CD4-positive, CD25-positive, alpha-beta regulatory T cell (primary cell): ENCODE measurements at places on chromosomes 4 and X.

GRCh38 chr4:86247906-86248305 is 111.9 kb downstream of the MAPK10 start:
- DNase-seq = no peak

- no peak for DNase-seq
These were observed 121.7 kb downstream of the PDS5A start for GRCh38 chr4:39855909-39856512.

GRCh38 chrX:14963447-14964236 is 90.4 kb downstream of the MOSPD2 start:
- no peak for DNase-seq

- no peak for DNase-seq
These were observed 148.1 kb downstream of the NWD2 start for GRCh38 chr4:37392521-37393255.
